Kidney capillary endothelial cell (primary cell): ENCODE measurements at places on chromosomes 4 and X.

GRCh38 chrX:153853180-153853901 lies 23.0 kb upstream of the PDZD4 start:
- no peak for DNase-seq

DNA sequence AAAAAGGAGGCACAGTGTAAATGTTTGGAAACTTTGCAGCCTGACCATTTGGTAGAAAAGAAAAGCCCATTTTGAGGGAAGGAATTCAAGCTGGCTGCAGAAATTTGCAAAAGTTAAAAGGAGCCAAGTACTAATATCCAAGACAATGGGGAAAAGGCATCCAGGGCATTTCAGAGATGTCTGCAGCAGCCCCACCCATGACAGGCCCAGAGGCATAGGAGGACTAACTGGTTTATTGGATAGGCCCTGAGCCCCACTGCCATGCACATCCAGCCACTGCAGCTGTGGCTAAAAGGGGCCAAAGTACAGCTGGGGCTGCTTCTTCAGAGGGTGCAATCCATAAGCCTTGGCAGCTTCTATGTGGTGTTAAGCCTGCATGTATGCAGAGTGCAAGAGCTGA lies 104.9 kb downstream of the HS3ST1 start:
- no peak for DNase-seq

DNA sequence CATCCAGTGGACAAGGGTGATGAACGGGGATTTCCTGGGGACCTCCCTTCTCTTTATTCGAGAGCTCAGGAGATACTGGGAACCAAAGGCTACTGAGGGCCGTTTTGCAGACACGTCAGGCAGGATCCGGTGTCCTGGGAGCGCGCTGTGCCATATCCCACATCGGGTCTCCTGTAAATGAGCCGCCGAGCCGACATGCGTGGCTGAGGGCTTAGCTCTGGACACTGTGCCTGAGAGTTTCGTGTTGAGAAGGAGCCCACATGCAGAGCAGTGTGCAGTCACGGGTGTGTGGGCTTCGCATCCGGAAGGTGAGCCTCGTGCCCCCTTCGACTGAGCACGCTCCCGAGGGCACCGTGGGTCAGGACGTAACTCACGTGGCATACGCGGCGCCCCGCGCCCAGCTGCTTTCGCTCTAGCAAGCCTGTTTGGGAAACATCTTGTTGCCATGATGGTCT lies 28.5 kb upstream of the HGFAC start:
- no peak for DNase-seq

- peak; percentile 86 for DNase-seq
These were observed 10.9 kb upstream of the PPP2R3B start for GRCh38 chrX:397575-397974.

- no peak for DNase-seq
These were observed 105.8 kb downstream of the FAM53A start for GRCh38 chr4:1578251-1578773.

DNA sequence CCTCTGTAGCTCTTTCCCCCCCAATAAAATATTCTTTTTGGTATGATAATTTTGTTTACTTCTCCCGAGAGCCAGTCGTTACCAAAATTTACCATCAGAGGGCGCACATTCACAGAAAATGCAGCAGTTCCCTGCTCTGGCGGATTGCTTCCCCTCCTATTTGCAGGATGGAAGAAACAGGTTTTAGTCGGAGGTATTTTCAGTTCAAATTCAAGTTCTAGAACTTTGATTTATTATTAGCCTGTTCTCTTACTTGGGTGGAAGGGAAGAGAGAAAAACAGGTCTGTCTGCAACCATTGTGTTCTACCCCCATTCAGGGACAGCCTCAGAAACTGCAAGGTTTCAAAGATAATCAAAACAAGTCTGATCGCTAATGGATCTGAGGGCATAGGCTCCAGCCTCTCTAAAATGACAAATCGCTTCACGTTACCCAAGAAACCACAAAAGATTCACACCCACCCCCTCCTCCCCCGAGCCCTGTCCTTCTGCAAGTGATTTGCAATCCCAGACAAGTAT lies 263.8 kb upstream of the RPS6KA3 start:
- DNase-seq, result peak; percentile 35

DNA sequence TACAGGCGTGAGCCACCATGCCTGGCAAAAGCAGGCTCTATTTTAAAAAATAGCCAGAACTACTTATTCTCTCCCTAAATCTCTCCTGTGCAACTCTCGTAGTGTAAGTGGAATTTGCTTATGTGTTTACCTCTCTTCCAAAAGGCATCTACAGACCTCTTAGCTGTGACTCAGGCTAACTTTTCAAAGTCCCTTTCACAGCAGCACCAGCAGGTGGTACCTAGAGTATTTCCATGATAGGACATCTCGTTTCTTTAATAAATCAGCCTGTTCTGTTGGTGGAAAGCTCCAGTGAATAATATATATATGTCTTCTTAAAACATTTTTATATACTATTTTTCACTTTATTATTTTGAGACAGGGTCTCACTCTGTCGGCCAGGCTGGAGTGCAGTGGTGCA lies 89.0 kb downstream of the NSUN7 start:
- no peak for DNase-seq

- DNase-seq, result no peak
These were observed 534.1 kb upstream of the GALNTL6 start for GRCh38 chr4:171279131-171279530.
